NCI-H460 (cell line): ENCODE measurements at places on chromosomes 12 and 14.

DNA sequence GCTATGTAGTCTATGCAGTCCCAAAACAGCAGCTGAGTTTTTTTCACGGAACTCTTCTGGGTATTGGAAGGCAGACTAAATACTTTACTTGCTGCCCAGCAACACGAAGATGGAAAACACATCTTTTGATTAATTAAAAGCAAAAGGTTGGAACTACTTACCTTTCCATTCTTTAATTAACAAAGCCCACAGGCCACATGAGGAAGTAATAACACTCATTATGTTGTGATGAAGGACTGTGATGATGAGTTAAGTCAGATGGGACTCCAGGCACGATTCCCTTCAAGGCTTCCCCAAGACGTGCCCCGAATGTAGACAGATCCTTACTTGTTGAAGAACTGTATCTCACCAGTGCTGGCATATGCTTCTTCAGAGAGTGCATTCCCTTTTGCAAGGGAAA is 129.0 kb downstream of the WIF1 start:
- DNase-seq: no peak

- no peak for DNase-seq
Observed at GRCh38 chr12:122491991-122492390, 8.7 kb downstream of the ZCCHC8 start.

DNA sequence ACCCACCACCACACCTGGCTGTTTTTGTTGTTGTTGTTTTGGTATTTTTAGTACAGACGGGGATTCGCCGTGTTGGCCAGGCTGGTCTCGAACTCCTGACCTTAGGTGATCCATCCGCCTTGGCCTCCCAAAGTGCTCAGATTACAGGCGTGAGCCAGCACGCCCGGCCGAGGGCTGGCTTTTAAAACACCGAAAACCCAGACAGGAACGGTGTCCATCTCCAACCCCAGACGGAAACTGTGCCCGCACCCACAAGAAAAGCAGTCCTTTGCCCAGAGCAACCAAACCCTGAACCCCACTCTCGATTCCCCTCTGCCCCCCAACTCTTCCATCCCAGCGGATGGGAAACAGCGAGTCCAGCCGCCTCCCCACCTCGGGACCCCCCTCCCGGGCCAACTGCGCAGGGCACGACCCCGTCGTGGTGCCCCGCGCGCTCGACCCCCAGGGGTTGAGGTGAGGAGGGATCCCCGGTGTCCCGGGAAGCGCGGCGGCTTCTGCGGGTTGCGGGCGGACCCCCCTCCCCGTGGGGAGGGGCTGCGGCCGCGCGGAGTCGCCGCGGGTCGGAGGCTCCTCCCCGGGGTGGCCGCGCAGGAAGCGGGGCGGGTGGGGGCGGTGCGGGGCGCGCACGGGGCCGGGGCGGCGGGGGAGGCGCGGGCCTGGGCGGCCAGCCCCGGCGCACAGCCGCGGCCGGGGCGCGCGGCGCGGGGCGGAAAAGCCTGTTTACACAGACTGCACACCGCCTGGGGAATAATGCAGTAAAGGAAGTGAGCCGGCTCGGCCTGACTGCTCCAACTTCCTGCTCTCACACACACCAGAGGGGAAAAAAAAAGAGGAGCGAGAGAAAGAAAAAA is at the start of gene ELK3:
Gene ELK3, plus strand, starts transcription at position 651 of the 851 bp plus-strand sequence.
- peak; percentile 32 for DNase-seq

- no peak for DNase-seq
Observed at GRCh38 chr14:53491256-53491883, 338.2 kb upstream of the DDHD1 start.

DNA sequence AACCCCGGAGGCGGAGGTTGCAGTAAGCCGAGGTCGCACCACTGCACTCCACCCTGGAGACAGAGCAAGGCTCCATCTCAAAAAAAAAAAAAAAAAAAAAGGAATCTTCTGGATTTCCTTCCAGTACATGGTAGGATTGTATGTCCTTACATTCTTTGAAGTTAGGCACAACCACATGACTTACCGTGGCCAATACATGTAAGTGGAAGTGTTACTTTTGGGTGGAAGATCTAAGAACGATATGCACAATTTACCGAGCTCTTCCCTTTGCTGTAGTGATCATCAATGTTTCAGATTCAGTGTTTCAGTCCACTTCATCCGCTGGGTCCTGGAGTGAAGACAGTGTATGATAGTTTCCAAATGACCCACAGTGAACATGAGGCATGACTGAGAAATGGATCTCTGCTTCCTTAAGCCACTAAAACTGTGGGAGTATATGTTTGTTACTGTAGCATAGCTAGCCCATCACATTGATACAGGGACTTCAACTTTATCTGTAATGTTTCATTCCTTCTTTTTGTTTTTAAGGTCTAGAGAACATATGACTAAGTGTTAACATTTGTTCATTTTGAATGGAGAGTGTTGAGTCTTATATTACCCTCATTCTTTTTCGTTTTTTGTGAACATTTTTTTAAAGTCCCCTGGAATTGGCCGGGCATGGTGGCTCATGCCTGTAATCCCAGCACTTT is 18.5 kb upstream of the NINJ2 start:
- no peak for DNase-seq

DNA sequence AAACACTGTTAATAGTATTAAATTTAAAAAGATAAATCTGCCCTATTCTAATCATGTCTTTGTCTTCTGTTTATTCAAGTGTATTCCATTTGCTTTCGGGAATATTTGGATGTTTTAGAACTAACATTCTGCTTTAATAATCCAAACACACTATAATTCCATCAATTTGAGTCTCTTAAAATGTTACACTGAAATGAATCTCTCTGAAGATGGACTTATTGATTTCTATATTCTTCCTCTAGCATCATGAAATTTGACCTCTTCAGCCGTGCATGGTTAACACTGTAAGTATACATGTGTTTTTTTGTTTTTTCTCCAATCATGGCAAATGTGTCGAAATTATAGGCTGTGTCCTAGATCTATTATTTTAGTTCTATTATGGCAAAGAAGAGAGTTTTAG is 339.2 kb downstream of the ACSS3 start:
- no peak for DNase-seq
